ENCODE measurements at places on chromosomes 16 and 17.

DNA sequence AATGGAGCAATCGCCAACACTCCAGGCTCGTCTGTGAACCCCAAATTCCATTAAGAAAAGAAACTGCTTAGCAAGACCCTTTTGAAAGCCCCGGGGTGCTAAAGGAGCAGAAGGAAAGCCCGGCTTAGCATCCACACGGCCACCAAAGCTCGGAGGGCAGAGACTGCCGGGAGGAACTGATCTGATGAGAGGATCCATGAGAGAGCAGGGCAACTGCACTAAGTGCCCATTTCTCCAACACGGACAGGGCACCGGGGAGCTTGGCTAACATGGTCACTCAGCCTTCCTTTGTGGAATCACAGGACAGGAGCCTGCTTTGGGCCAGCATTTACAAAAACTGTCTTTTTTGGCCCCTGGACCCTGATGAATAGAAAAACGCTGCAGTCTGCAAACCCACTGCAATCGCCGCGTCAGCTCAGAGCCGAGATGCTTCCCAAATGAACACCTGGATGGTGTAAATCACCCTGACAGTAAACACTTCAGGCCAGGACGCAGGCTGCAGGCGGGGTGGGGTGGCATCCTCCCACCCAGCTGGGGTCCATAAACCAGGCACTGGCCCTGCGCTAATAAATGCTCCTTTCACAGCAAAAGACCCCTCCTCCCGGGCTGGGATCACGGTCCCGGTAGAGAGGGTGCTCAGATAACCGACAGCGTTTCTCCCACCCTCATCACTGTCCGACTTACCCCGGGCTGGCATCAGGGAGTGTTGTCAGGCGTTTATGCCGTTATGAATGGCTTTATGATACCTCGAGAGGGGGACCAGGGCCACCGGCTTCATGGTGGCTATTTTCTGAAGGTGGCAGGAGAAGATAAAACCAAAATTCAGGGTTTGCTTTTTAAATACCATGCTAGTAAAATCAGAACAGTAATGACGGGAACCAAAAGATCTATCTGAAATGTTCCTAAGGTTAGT is 299.5 kb downstream of the IRF8 start:
- DNase-seq = no peak

- DNase-seq = peak; percentile 58
These were observed 8.1 kb upstream of the MT1E start for GRCh38 chr16:56617212-56618085.

DNA sequence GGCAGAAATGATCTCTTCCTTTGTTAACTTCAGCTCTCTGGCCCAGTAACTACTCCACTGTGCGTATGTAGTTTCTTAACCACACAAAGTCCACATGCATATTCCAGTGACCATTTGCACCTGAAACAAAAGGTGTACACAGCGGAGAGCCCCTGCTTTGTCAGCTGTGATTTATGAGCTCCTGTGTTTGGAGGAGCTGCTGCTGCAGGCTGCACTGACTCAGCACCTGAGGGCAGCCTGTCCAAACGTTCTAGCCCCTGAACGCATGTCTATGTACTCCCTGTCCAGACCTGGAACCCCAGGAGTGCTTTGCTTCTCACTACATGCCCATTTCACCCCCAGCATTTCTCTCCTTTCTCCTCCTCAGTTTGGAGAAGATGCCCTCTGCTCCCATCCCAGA is 216.1 kb downstream of the ABCC12 start:
- no peak for DNase-seq

DNA sequence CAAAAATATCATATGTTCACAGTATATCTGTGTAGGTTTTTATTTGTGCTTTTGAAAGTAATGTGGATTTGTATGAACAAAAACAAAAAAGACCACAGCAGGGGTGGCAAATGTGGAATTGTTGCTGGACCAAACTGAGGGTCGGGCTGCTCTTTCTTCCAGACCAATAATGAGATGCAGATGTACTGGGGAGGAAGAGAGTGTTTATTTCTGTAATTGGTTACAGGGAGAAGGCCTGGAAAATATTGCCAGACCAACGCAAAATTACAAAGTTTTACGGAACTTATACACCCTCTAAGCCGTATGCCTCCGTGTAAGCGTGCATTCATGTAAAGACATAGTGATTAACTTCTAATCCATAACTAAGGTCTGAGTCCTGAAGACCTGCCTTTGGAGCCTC is 353.9 kb upstream of the C16orf82 start:
- DNase-seq = peak; percentile 18

DNA sequence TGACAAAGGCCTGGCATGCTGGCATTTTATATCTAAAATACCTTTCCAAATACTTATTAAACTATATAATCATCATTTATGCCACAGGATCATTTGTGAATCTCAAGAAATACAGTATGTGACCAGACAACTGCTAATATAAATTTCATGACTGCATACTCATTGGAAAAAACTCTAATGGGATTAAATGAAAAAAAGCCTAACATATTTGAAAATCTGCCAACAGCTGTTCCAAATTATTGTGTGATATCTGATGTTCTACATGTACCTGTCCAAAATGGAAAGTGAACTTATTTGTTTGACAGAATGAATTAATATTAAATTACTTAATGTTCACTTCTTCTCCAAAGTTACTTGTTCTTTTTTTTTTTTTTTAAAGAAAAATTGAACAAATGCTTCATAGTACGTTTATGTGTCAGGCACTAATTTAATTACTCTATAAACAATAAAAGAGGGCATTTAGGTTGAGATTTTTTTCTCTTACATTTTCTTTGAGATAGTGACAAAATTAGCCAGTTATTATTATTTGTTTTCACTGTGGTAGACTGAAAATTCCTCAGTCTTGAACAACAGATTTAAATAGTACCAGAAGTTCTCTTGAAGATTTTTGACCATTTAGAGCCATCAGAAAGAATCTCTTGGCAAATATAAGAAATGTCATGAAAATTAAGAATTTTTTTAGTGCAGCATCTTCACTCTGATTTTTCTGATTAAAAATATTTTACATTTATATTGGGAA is 114.0 kb downstream of the FTO start:
- peak; percentile 91 for DNase-seq

DNA sequence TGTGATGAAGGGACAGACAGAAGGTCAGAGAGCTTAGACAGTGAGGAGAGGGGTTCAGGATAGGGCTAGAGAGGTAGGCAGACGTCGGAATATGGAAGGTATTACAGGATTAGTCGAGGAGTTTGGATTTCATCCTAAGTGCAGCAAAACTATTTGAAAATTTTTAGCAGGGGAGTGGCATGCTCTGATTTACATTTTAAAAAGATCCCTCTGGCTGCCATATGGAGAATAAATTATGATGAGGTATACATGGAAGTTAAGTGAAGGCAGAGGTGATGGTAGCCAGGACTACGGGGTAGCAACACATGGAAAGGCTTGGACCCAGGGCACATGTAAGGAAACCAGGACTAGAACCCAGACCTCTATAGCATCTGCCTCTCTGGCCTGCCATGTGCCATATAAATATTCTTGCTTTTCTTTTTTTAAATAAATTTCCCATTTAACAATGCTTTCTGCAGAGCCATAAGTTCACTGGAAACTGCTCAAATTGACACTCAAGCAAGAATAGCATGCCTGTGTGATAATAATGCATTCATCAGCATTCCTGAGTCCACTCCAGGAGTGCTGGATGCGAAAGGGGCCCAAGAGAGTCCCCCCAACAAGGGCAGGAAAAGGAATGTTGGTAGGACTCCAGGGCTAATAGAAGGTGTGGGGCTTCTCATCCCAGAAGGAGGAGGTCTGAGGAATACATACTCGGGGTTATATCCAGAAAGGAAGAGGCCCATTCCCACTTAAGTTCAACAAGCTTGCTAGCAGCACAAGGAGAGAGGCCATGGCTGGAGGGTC is 78.2 kb downstream of the HLF start:
- no peak for DNase-seq

DNA sequence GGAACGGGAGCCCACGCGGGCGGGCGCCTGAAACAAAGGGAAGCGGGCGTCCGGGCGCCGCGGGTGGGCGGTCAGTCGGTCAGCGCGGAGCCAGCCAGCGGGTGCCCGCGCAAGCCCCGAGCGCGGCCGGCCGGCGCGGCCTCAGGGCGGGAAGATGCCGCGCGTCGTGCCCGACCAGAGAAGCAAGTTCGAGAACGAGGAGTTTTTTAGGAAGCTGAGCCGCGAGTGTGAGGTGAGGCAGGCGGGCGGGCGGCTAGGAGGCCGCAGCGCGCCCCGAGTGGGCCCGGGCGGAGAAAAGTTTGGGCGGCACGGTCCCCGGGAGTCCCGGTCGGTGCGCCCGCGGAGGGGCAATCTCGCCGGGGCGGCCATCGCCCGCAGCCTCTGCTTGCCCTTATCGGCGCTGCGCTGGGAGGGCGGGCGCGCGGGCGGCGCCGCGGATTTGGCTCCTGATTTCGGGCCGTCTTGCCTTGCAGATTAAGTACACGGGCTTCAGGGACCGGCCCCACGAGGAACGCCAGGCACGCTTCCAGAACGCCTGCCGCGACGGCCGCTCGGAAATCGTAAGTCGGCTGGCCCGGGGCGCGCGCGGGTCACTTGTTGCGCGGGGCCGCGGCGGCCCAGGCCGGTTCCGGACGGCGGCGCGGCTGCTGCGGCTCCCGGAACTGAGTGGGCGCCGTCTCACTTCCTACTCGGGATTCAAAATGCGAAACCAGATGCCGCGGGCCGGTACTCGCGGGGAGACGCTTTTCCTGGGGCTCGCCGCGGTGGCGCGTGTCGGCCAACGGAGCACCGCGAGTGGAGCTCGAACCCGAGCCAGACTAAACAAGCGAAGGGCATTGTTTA is 526 bp downstream of the CBFB start:
- DNase-seq = peak; percentile 38

DNA sequence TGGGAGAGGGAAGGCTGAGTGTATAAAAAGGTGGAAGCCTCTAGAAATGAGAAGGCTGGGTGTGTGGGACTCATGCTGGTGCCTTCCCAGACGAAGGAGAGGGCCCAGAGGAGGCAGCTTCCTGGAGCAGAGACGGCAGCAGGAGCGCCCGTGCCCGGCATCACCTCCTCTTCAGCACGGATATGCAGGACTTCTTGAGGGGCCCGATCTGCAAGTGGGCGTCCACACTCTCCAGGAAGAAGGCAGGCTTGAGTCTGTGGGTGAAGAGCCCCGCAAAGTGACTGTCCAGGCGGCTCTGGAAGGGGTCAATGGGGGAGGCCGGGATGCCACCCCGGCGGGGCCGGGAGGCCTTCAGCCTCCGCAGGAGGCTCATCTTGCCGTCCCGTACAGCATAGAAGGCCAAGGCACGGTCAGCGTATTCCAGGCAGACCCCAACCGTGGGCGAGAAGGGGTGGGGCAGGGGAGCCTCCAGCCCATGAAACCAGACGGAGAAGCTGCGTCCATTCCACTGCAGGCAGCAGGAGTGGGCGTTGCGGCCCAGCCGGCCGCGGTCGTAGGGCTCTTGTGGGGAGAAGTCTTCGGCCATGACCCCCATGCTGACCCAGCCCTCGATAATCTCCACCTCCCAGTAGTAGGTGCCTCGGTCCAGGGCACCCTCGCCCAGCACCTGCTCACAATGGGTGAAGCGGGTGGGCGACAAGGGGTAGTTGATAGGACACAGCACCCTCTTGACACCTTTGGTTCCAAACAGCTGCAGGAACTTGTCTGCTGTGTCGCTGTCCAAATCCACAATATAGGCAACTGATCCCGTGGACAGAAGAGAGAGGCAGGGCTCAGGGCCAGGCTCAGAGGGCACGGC is 3.8 kb downstream of the TRIM47 start:
- no peak for DNase-seq

- peak; percentile 62 for DNase-seq
These were observed 113.1 kb downstream of the SNX29 start for GRCh38 chr16:12089492-12090150.

DNA sequence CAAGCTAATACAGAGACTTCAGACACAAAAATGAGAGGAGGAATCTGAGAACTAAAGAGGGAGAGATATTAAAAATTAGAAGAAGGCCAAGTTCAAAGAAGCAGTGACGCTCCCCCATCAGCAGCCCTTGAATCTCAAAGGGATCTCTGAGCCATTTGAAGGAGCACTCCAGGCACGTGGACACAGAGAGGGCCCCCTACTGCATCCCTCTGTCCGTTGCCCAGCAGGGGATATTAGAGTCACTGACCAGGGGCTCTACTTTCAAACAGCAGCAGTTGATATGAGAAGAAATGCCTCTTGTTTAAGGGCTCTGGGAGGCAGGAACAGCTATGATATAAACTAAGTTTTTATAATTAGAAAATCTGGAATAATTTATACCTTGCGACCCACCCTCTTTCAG is 479.0 kb upstream of the SALL1 start:
- DNase-seq = no peak

DNA sequence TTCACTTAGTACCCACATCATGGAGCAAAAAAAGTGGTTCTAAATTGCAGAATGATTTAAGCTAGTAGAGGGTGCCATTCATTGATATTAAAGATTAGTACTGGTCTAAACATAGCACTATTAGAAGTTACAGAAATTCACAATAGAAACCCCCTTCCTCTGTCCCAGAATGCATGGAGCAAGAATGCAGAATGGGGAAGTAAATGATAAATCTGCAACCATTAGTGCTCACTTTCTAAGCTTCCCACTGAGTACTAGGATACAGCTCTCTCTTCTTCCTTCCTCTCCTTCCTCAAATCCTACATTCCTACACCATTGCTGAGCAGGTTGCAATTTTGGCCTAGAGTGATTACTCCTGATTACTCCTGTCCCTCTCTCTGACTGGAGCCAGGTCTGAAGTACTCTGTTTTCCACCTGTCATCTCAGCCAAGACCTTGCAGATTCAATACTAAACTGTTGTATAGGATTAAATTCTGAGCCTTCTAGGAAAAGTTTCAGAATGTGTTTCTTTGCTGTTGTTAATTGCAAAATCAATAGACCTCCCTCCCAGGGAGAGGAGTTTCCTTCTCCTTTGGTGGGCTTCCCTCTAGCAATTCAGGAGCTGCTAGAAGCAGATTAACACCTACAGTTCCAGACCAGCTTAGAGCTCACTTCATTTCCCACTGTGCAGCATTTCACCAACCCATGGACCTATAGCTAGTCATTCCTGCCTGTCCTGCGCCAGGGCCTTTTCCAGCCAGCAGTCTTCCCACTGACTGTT is 165.5 kb upstream of the TBX2 start:
- DNase-seq = no peak

- DNase-seq = no peak
These were observed 24.8 kb downstream of the ADCY9 start for GRCh38 chr16:4091240-4092012.

- DNase-seq = peak; percentile 25
These were observed 33.9 kb downstream of the ZNF652 start for GRCh38 chr17:49327835-49328784.

DNA sequence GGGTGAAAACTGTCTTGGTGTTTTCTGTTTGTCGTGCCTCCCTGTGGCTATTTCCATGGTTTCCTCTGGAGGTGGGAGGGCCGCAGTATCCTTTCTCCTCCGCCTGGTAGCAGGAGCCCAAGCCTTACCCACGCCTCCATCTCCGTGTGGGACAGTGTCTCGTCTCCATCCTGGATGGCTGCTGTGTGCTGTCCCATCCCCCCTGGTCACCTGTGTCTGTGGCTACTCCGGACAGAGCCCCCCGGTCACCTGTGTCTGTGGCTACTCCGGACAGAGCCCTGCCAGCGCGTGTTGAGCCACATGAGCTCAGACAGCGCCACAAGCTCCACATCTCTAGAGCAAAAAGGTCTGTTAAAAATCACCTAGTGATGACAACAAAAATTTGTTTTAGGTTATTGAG is 198.2 kb upstream of the CHMP6 start:
- DNase-seq = no peak

Measured in fibroblast of skin of abdomen (primary cell).